Liver (tissue), 10 donors: ENCODE measurements at places on chromosomes 12 and 14.

DNA sequence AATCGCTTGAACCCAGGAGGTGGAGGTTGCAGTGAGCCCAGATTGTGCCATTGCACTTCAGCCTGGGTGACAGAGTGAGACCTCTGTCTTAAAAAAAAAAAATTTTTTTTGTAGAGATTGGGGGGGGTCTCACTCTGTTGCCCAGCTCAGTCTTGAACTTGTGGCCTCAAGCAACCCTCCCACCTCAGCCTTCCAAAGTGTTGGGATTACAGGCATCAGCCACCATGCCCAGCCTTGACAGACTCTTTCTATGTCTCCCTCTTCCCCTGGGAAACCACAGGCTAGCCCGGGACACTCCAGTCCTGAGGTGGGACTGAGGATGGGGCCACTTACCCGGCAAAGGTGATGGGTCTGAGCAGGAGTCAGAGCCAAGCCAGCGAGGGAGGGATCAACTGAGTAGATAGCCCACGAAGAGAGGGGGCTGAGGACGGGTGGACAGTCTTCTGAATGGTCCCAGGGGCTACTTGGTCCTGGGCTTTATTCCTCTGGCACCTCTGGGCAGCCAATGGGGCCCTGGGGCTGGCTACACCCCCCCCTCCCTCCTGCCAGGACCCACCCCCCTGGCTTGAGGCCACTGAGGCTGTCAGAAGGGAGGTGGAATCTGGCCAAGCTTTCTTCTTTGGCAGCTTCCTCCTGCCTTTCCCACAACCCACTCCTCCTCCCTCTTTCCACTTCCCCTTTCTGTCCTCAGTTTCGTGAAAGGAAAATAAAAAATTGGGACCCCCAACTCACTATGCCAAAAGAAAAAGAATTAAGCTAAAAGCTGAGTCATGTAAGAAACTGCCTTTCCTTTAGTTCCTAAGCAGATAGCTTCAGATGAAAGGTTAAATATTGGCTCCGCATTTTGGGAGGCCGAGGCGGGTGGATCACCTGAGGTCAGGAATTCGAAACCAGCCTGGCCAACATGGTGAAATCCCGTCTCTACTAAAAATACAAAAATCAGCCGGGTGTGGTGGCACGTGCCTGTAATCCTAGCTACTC, at the start of gene SDS:
Gene SDS (minus strand): TSS at position 453 of the 981 bp plus-strand sequence. CDS start 4,179 bp downstream, outside the sequence.
- DNase-seq: no peak

DNA sequence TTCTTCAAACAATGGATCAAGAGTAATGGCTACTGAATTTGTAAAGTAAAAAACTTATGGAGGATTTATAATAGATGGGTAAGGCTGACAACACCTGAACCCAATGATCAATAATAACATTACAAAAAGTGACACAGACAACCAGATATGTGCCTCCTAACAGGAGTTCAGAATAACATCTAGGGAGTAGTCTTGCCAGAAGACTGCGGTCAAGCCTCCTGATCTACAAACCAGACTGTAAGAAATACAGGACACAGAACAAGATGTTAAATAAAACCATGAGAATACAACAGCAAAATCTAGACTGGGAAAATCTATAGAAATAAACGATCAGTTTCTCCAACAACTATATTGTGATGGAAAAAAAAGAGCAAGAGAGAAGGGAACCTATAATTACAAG, 262.6 kb upstream of the TMTC1 start:
- no peak for DNase-seq

GRCh38 chr12:48852734-48853688, 1.0 kb upstream of the DDX23 start:
- peak; percentile 91 for DNase-seq

GRCh38 chr12:2011643-2012607, 7.7 kb upstream of the DCP1B start:
- DNase-seq: no peak

GRCh38 chr14:88168498-88169165, 154.4 kb downstream of the KCNK10 start:
- DNase-seq: peak; percentile 56

GRCh38 chr14:66003082-66003730, 483.0 kb upstream of the CCDC196 start:
- DNase-seq: no peak

GRCh38 chr12:113870035-113870434, 96.1 kb downstream of the RBM19 start:
- DNase-seq: no peak

DNA sequence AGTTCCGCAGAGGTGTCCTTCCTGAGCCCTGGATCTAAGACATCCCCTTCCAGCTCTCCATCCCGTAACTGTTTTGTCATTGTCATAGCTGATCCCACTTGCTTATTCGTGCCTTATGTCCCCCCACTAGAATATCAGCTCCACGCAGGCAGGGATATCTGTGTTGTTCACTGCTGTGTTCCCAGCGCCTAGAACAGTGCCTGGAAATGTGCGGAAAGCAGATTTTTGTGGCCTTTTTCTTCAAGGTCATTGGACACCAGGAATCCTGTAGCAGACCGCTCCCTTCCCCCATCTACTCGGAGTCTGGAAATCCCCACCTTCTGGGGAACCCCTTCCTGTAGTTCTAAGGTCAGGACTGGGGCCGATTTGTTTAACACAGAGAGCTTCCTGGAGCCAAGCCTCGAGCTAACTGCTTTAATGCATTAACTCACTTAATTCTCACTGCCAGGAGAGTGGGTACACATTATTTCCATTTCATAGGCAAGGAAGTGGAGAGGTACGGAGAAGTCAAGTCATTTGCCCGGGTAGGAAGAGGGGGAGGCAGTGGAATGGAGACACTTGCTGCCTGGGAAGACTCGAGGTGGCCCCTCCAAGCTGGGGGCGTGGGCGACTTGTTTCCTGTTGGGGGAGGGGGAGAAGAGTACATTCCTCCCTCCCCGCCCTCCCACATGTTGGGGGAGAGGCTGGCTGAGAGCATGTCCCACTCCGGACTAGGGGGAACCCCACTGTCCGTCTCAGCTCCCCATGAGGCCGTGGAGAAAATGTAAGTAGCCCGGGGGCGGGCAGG, 1.2 kb upstream of the SH2B3 start:
- DNase-seq: peak; percentile 55

DNA sequence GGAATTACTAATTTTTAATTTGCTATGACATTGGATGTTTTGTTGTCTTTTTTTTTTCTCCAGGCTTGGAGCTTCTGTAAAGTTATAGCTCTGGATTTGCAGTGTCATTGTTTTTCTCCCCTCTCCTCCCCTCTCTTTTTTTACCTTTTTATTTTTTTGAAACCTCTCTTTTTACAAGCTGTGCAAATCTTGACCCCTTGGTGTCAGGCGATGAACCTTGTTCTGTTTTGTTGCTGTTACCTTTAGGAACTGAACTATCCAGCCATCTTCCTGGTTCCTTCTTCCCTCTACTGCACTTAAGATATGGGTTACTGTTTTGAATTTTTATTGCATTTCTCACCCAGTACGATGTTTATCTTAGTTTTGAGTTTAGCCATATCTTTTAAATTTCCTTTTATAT, 13.7 kb downstream of the KTN1 start:
- DNase-seq: no peak

- no peak for DNase-seq
Observed at GRCh38 chr14:78946949-78947348, 776.8 kb downstream of the NRXN3 start.

GRCh38 chr12:31278424-31278823, 47.5 kb downstream of the SINHCAF start:
- DNase-seq: no peak

GRCh38 chr12:94671917-94672316, 21.6 kb upstream of the TMCC3 start:
- DNase-seq: no peak

GRCh38 chr12:50187084-50187900, 20.1 kb upstream of the CERS5 start:
- DNase-seq: no peak

- no peak for DNase-seq
Observed at GRCh38 chr14:103346286-103346685, 12.2 kb downstream of the EIF5 start.

DNA sequence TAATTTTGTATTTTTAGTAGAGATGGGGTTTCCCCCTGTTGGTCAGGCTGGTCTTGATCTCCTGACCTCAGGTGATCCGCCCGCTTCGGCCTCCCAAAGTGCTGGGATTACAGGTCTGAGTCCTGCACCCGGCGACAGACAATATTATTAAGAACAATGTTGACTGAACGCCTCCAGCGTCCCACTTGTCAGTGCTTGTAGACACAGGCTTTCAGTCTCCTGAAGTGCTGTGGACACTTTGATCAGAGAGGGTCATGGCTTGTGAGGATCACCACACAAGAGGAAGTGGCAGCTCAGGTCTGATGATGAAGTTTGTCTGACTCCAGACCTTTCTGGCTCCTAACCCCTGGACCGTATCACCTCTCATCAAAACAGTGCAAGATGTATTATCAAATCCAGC, 114.6 kb downstream of the CHST11 start:
- DNase-seq: no peak

DNA sequence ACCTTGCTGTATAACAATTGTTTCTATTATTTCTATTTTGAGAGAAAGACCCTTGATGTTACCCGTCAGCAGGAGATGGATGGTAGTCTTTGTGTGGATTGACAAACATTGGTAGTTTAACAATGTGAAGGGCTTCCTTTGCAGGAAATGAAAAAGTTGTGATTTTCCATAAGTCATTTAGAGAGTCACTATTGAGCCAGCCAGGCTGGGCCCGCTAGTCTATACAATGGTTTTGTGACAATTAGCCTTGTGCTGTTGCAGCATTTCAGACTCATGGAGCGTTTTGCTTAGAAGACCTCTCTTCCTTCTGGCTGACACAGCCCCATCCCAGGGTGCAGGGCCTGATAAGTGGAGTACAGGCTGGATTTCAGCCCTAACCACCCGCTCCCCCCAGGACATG, 18.3 kb upstream of the SLC38A2 start:
- DNase-seq: no peak

DNA sequence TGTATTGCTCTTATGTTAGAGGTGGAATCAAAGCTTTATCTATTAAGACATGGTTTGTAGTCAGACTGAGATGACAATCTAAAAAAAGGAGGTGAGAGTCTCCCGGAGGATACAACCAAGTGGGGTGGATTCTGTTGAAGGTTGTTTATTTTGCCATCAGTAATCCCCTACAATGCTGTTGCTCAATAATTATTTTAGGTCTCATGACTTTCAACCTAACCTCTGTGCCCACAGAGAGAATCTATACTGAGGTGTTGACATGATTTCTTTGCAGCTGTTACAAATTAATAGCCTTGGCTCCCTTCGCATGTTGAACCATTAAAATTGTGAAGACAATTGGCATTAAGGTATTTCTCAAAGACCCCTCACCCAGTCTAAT, 28.7 kb upstream of the FOS start:
- DNase-seq: no peak

GRCh38 chr12:116604951-116605641, 45.9 kb downstream of the MAP1LC3B2 start:
- DNase-seq: no peak

- no peak for DNase-seq
Observed at GRCh38 chr14:103540821-103541708, 12.1 kb downstream of the TRMT61A start.

DNA sequence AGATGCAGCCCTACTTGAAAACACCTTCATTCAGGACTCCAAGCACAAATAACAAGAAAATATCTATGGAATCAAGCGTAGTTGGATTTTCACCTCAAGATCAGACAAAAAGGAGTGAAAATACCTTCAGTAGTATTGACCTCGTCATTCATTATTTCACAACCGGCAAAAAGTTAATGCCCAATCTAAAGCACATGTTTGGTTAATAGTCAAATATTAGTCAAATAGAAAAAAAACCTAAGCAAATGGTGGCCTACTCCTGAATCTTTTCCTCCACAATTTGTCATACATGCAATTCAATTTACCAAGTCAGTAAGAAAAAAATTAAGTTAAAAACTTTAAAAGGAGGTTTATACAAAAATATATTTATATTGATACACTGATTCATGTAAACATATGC, 50.0 kb downstream of the SLC38A4 start:
- DNase-seq: no peak

DNA sequence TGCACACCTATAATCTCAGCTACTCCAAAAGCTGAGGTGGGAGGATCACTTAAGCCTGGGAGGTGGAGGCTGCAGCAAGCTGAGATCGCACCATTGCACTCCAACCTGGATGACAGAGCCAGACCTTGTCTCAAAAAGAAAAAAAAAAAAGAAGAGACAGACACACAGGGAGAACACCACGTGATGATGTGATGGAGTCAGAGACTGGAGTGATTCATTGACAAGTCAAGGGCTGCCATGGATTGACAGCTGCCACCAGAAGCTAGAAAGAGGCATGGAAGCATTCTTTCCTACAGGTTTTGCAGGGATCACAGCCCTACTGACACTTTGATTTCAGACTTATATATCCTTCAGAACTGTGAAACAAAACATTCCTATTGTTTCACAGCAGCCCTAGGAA, 3.5 kb upstream of the HCFC2 start:
- DNase-seq: no peak

DNA sequence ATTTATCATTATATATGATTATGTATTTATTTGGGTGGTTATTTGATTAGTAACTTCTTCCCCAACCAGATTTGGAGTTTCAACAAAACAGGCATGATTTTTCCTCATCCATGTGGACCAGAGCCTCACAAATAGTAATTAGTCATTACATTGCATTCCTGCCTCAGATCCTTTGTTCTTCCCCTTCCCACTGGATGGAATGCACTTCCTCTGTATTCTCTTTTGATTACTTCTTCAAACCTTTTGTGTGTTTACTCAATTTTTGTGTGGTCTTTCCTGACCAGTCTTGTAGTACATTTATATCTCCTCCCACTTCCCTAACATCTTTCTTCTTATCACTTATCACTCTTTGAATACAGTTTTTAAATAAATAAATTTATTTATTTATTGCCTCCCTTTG, 15.5 kb downstream of the SYT1 start:
- no peak for DNase-seq

DNA sequence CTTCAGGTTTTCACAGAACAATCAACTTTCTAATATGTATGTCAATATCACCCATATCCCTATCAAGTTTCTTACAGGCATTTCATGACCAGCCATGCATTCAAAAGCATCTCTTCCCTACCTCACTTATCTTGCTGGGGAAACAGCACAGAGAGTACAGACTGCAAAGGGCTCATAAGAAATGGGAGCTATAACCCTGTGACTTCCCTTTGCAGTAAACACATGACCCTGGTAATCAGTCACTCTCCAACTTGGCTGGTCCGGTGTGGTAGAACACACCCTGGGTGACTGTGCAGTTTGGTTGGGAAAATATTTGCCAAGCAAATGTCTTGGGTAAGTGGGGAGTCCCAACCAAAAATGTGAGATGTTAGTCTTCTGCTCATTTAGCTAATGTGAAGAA, 49.4 kb upstream of the TMCC3 start:
- no peak for DNase-seq

GRCh38 chr14:22766457-22767322, at the start of gene OXA1L:
OXA1L (plus strand) TSS chr14:22766688; CDS start chr14:22766702, 14 bp downstream.
- peak; percentile 93 for DNase-seq

GRCh38 chr14:41609704-41610183, 3.1 kb downstream of the LRFN5 start:
- DNase-seq: no peak
